ENCODE measurements at places on chromosomes 2 and 18.

- DNase-seq: no peak
Measured at GRCh38 chr18:28099237-28099636, 77.7 kb downstream of the CDH2 start.

DNA sequence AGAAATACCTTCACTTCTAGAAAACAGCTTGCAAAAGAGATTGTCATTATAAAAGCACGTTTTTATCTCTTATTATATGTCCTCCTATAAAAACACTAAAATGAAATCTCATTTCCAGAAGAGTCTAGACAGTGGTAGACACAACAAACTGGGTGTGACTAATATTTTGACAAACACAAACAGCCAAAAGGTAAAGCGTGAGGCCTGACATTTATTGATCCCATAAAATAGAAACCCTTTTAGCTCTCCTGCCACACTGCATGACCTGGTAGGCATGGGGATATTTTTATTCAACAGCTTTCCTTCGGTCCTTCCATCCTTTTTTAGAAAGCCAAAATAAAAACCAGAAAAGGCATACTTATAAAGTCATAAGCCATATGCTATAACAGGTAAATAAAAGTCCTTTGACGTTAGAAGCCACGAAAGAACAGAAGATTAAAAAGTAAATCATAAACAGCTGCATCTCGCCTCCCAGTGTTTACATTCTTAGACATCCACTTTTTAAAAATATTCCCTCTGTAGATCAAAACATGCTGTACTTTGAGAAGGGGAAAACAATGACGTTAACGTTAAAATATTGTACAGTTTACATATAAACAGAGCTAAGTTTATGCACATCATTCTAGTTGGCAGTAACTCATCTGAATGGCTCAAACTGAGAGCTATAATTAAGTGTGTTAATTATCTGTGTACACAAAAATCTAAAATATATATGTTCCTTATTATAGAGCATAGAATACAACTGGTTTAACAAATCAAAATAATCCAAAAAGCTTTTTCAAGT is 44.6 kb downstream of the IRS1 start:
- DNase-seq: no peak

GRCh38 chr2:118697781-118698180 is 149.7 kb downstream of the EN1 start:
- DNase-seq: no peak

- no peak for DNase-seq
Measured at GRCh38 chr2:21486445-21486844, 362.7 kb downstream of the TDRD15 start.

GRCh38 chr2:15780912-15781574 is 159.3 kb upstream of the MYCN start:
- no peak for DNase-seq

GRCh38 chr18:58041633-58042032 is 2.4 kb upstream of the NEDD4L start:
- peak; percentile 44 for DNase-seq
